Activated T-cell treated with anti-CD3 and anti-CD28 coated beads for 48 hours (primary cell): ENCODE measurements at places on chromosomes 4 and X.
A peak's percentile ranks its signal among the peaks of the same experiment; 100 is the strongest.

DNA sequence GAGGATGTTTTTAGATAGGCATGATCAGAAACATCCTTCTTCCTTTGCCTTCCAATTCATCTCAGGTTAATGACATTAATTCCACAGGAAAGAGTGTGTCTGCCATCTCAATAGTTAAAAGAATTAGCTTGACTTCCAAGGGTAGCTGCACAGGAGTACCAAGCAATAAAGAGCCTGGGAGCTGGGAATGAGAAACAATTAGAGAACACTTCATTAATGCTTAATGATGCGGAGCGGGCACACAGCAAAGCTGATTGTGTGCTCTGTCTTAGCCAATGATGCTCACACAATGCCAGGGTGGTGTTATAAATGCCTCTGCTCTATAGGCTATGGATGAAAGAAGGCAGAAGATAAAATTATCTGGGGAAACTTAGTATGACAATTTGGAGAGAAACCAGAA lies 1052.5 kb upstream of the LCORL start:
- DNase-seq = no peak

DNA sequence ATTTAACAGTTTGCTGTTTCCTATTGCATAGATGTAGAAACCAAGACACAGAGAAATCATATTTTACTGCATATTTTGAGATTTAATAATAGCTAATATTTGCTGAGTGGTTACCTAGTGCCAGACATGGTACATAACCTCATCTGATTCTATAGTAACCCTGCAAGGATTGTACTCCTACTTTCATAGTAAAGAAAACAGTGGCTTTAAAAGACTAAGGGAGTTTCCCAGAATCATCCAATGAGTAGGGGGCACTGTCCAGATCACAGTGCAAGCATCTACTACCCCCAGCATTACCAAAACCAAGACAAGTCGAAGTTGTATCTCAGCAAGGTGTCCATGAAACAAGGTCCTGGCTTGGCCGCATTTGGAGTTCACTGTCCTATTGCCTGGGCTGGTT lies 224.5 kb upstream of the TENM3 start:
- no peak for DNase-seq

DNA sequence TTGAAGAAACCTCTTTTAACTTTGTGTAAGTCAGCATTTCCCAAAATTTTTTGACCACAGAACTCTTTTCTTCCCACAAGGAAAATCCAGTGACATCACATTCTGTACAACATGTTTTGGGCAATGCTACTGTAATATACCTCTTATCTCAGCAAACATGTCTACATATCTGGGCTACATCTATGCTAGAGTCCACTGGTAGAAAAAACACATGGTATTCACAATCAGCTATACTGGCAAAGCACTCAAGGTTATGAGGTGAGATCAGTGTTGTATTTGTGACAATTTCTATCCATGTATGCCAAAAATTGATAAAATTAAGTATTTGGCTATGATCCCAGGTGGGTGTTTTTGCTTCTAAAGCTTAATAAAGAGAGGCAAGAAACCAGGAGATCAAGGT lies 98.0 kb downstream of the ATP11C start:
- DNase-seq = no peak

GRCh38 chr4:122764071-122764820 lies 31.7 kb downstream of the BBS12 start:
- no peak for DNase-seq

- DNase-seq = no peak
These were observed 69.4 kb downstream of the HMGB2 start for GRCh38 chr4:173264684-173265185.

DNA sequence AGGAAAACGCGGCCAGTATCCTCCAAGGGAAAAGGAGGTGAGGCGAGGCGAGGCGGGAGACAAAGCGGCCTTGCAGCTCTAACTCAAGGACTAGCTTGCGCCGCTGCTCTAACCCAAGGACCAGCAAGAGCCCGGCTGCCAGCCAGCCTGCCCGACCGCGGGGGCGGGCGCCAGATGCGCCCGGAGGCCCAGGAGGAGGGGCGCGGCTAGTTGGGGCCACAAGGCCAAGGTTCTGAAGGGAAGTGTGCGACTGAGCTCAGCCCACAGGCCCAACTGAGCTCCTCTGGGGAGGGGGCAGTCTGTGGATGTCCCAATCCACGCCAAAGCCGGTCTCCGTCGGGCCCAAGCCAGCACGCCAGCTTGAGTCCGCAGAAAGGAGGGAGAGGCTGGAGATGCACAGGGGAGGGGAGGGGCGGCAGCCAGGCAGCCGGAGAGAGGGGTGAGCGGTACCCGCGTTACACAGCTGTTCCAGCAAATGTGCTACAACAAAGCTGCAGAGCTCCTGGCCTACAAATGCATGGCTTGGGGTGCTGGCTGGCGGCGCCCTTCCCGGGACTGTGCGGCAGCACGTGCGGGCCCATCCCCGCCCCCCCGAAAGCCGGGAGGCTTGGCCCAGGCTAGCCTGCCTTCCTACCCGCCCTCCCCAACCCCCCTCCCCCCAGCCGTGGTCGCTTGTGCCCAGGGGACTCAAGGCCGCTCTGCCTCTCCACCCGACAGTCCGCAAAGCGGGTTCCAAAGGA lies 637 bp downstream of the AMER1 start:
- DNase-seq = peak; percentile 6

GRCh38 chr4:126361287-126361686 lies 1046.5 kb downstream of the FAT4 start:
- DNase-seq = no peak

- no peak for DNase-seq
These were observed 401.9 kb downstream of the PDHA2 start for GRCh38 chr4:96241819-96242218.

- no peak for DNase-seq
These were observed 109.7 kb upstream of the CPEB2 start for GRCh38 chr4:14892563-14892962.

GRCh38 chr4:57037982-57038604 lies 59.4 kb downstream of the POLR2B start:
- peak; percentile 10 for DNase-seq

- no peak for DNase-seq
These were observed 171.0 kb downstream of the GPM6A start for GRCh38 chr4:175641024-175641423.

DNA sequence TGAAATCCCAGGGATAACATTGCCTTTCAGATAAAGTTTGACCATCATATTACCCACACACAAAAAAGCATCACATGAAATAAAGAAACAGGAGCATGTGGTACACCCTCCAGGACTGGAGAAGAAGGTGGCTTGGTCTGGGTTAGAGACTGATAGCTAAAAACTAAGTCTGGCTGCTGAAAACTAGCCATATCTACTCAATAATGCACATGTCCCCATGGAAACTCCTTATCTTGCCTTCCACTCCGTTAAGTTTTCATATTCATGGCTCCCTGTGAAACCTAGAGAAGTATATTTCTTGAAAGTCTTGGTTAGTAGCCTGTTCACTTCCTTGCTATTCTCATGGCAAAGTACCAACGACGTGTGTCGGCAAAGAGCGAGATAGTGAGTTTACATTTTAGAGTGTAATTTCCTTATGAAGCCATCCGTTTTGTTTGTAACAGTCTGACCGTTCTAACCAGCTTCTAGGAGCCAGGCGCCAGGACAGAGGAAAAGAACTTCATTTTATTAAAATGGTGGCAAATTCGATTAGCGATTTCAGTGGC lies 6.7 kb upstream of the DCTD start:
- no peak for DNase-seq

DNA sequence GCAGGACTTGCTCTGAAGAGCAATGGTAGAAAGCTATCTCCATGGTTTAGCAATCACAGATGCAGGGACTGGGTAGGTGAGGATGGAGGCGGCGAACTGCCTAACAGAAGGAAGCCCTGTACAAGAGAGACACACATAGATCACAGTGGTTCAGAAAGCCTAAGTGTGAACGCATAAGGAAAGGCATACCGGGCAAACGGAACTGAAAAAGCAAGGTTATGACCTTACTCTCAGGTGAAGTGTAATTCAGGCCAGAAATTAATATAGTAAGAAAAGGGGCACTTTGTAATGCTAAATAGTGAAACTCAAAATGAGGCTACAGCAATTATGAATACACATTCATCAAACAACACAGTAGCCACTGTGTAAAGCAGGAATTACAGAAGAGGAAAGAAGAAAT lies 126.6 kb downstream of the PALLD start:
- DNase-seq = no peak

- no peak for DNase-seq
These were observed 141.0 kb downstream of the STK32B start for GRCh38 chr4:5192271-5192670.

DNA sequence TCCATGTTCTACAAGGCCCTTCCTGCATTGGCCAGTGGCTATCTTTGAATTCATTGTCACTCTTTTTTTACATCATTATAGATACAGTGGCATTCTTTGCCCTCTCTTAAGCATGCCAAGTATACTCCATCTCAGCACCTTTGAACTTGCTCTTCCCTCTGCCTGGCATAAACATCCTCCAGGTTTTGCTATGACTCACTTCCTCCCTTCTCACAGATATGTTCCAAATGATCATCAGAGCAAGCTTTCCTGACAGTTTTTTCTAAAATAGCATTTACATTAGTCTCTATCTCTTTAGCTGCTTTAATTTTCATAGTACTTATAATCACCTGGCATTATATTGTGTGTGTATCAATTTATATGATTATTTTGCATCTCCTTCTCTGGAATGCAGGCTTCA lies 553.3 kb upstream of the MAGEB2 start:
- no peak for DNase-seq

- no peak for DNase-seq
These were observed 145.7 kb upstream of the EDNRA start for GRCh38 chr4:147335183-147335582.

DNA sequence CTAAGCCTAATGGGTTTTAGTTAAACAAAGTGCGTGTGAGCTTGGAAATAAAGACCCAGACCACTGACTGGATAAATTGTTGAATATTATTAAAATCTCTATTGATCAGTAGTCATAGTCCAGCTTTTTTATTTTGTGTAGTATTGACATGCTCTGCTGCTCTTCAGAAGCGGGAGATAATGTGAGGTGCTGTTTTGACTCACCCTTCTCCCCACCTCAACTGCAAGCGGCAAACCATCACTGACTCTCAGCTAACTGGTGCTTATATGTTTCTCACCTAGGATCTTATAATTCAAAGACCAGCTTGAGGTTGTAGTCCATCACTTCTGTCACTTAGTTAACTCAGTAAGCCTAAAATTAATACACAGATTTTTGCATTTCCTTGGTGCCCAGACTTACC lies 72.2 kb downstream of the COMMD8 start:
- DNase-seq = no peak

- no peak for DNase-seq
These were observed 149.7 kb upstream of the NUDT6 start for GRCh38 chr4:123072060-123072459.

- DNase-seq = no peak
These were observed 504.9 kb downstream of the UBE2NL start for GRCh38 chrX:144388738-144389137.
